ENCODE measurements at places on chromosomes 6 and 20.
A peak's percentile ranks its signal among the peaks of the same experiment; 100 is the strongest.

DNA sequence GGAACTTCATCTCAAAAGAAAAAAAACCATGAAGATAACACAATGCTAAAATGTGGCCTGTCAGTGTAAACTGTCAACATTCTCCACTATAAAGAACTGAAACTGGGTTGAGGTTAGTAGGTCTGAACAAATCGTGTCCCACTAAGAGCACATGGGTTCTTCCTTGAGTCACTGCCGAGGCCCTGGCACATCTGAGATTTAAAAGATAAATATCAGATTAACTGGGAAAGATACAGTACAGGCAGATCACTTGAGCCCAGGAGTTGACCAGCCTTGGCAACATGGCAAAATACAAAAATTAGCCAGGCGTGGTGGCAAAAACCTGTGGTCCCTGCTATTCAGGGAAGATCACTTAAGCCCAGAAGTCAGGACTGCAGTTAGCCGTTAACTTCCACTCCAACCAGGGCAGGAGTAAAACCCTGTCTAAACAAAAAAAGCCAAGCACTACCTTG, 5.6 kb downstream of the EEF1A1 start:
- no peak for DNase-seq

DNA sequence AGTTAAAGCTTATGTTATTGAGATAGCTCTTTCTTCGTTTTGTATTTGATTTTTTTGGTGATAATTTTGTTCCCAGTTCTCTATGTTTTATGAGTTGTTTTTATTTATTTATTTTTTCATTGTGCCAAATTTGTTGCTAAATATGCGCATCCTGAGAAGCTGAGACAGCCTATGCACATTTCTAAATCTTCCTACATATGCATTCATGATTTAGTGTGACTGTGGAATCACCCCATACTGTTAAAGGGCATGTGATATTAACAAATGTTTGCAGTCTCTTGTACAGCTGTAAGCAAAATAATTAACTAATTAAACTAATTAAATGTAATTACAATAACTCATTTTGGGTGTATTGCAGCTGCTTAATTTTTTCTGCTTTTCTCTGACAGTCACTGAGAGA, 10.4 kb downstream of the TFAP2B start:
- no peak for DNase-seq

DNA sequence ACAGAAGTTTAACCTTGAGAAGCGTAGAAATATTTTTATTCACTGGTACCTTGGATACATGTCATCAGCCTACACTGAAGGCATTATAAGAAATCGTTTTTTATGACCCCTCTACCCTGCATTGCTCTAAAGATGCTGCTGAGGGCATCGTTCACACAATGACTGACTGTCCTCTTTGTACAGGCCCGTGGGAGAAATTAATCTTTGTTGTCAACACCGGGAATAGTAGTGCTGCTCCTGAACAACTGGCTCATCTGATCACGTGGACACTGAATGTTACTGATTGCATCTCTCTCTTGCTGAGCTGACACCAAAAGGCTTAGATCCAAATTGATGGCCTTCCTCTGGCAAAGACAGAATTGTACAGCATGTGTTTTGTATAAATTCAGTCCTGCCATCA, 157.1 kb upstream of the SMLR1 start:
- no peak for DNase-seq

GRCh38 chr6:91691449-91691848, 1104.6 kb upstream of the MAP3K7 start:
- DNase-seq = no peak

GRCh38 chr6:15264902-15265761, 19.3 kb downstream of the JARID2 start:
- DNase-seq = no peak

GRCh38 chr20:17868151-17868550, 100.4 kb downstream of the SNX5 start:
- no peak for DNase-seq

- no peak for DNase-seq
Measured at GRCh38 chr20:61968036-61968810, 97.5 kb downstream of the TAF4 start.

DNA sequence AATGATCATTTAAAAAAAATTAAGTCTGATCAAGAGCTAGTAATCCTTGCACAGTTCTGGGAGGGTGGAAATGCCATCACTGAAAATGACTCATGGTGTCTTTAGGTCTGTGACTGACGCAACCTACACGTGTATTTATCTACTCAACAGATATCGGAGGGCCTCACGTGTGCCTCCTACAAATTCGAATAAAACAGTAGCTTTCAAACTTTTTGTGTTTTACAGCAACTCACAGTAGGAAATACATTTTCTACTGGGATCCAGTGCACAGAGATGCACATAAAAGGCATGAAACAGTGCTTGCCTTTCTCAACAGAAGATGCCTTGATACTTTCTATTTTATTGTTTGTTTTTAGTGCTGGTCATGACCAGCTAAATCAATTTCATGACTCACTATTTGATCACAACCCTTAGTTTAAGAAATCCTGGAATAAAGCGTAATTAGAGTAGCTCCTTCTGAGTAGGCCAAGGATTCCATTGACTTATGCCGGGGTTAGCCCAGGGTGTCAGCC, 210.0 kb upstream of the SNX9 start:
- DNase-seq = no peak

DNA sequence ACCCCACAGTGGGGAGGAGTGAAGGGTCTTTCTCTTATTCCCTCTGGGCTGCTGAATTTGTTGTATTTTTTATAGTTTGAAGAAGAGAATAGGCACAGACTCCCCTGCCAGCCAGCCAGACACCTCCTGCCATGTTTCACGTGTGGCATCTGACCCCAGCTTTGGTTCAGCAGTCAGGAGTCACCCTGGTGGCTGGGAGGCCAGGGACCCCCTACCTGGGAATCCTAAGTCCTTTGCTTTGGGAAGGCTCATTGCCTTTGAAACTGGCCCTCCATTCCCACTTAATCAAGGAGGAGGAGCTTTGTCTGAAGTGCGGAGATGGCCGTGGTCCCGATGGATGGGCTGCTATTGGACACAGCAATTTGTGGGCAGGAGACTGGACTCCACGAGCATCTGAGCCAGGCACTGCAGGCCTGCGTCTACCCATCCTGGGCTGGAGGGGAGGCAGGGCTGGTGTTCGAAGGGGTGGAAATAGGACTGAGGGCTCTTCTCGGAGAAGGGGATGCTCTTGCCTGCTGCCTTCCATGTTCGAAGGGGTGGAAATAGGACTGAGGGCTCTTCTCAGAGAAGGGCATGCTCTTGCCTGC, 196.1 kb downstream of the DLL1 start:
- no peak for DNase-seq

GRCh38 chr20:58629215-58629580, 21.9 kb upstream of the STX16 start:
- DNase-seq = no peak

DNA sequence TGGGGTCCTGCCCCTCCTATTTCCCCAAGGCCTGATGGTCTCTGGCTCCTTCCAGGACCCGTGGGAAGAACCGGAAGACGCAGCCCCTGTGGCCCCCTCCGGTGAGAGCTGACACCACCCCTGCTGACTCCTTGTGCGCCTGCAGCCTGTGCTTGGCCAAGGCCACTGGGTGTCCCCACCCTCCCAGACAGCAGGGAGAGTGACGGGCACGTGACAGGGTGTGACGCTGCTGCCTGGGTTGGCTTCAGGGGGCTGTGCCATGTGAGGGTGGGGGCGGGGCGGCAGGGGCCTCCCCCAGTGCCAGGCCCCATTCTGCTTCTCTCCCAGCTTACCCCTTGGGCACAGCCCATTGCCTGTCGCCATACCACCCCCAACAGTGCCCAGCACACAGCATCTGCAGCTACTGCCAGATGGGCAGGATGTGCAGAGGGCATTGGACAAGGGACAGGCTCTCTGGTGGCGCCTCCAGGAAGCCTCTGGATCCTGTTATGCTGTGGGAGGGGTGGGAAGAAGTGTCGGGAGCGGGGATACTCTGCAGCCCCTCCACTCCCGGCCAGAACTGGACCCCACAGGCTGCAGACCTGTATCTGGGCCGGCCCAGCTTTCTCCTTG, 2.9 kb downstream of the BIRC7 start:
- DNase-seq = no peak

- DNase-seq = no peak
Measured at GRCh38 chr6:903761-904160, 210.8 kb upstream of the EXOC2 start.

DNA sequence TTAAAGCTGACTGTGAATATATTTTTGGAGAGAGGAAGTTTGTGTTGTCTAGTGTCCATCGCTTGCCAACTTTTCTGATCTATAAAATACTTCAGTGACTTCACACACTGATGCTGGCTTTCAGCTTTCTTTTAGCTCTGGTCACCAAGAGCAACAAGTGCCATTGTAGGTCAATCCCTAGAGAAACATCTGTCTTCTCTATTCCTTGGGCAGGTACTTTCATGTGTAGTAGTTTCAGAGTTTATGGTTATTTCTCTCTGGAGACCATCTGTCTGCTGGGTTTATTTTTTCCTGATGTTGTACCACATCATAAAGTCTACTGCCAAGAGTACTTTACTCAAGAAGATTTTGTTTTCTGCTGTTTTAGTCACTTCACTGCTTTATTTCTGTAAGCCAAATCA, 249.9 kb downstream of the KHDC1L start:
- DNase-seq = no peak

GRCh38 chr6:164291224-164291623, 876.7 kb downstream of the QKI start:
- no peak for DNase-seq

DNA sequence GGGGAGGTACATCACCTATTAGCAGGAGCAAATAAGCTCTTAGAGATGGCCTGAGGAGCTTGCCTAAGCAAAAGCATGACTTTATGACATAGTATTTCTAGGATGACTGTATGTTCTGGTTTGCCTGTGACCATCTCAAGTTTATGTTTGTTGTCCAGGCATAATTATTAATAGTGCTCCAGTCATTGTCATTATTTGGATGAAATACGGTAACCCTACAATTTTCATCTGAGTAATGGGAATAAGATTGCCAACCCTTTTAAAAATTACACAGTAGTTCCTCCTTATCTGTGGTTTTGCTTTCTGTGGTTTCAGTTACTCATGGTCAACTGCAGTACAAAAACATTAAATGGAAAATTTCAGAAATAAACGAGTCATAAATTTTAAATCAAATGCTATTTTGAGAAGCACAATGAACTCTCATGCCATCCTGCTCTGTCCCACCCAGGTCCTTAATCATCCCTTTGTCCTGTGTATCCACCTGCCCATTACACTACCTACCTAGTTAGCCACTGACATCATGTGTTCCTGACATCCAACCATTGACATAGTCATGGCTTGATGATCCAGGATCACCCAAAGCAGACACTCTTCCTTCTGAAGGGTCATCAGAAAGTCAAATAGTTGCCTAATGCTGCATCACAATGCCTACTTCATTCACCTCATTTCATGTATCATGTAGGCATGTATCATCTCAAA, 27.0 kb upstream of the TFB1M start:
- no peak for DNase-seq

DNA sequence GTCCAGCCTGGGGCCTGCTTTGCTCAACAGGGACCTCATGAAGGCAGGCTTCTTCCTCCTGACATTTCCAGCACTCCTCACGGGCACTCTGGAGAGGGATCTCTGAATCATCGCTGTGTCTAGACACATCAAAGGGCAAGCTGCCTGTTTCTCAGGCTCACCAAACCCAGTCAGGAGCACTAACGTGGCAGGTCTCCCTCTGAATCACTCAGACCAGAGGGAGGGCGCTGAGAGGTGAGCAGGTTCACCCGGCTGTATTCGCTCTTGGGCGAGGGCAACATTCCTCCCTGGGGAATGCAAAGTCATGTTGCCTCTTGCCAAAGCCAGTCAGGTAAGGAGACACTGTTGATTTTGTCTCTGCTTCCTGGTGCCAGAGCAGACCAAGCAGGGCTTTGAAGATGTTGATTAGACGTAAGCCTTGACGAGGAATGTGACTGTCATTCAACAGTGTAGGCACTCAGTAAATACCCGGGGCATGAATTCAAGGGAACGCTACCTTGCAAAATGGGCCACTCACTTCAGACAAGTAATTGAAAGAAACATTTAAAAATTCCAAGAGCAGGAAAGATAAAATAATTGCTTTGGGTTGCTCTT, 50.1 kb downstream of the CYP24A1 start:
- DNase-seq = no peak

DNA sequence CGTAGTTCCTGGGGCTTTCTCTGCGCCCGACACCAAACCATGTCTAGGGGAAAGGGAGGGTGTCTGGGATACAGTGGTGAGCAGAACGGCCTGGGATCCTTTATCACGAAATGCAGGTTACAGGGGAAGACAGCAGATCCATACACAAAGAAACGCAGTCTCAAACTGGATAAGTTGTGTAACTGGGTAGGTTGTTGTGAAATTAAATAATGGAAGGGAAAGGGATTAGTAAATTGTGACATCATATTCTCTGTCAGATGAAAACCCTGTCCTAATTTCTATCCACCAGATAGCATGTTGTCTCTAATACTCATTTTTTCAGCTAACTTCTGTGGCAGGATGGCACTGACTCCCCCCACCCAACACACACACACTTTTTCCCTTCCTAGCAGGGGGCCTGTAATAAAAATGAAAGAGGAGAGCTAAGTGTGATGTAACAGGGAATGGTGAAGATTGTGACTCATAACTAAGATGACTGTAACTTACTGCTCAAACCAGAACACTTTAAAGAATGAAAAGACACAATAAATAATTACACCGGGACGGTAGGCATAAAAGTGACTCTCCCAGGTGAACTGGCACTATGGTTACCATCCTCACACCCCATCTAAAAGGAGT, 769 bp upstream of the TRPC4AP start:
- peak; percentile 19 for DNase-seq

- no peak for DNase-seq
Measured at GRCh38 chr20:13671916-13672378, 33.2 kb upstream of the TASP1 start.

- no peak for DNase-seq
Measured at GRCh38 chr6:87336367-87336766, 7.3 kb upstream of the GJB7 start.

- DNase-seq = no peak
Measured at GRCh38 chr6:138473144-138473543, 26.1 kb downstream of the NHSL1 start.

DNA sequence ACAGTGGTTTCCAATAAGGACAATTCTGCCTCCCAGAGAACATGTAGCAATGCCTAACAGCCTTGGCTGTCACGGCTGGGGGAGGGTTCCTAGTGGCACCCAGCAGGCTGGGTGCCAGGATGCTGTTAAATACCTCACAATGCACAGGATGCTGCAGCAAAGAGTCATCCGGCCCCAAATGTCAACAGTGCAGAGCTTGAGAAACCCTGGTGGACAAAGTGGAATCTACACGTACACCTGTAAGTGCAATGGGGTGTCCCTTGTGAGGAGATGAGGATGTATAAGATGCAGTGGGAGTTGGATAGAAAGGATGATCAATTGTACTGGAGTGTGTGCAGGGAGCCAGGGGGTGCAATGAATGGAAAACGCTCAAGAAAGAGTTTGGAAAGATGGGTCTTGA, 142.4 kb downstream of the FNDC1 start:
- no peak for DNase-seq

DNA sequence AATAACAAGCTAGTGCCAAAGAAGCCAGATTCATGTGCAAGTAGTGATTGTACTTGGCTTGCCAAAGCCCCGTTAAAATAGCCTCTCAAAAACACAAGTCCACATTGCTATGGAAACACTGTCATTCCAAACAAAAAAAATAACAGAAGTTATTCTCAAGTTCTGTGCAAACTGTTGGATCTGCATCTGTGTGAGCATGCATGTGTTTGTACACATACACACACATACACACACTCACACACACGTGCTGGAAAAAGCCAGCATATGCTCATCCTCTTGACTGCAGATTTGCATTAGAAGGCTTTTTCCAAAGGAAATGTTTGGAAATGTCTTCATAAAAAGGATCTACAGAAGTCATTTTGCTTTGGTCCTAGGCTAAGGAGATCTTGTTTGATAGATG, 13.4 kb upstream of the CBLN4 start:
- DNase-seq = no peak
